ENCODE measurements at places on chromosomes 11 and 22.
A peak's percentile ranks its signal among the peaks of the same experiment; 100 is the strongest.

- H3K27ac ChIP-seq, result no peak overlapping the region
- peaks cover 2% of the 10 kb centered on the region for H3K36me3 ChIP-seq
- no peak overlapping the region for H3K4me3 ChIP-seq
These were observed 25.1 kb upstream of the PLAAT3 start for GRCh38 chr11:63639199-63639832.

GRCh38 chr11:93054881-93055280, 85.4 kb downstream of the MTNR1B start:
- H3K27me3 ChIP-seq, result no peaks in the 10 kb centered on the region
- H3K4me1 ChIP-seq, result no peaks in the 10 kb centered on the region
- no peaks in the 10 kb centered on the region for H3K36me3 ChIP-seq
- H3K4me3 ChIP-seq, result no peak overlapping the region
- H3K27ac ChIP-seq, result no peak overlapping the region

DNA sequence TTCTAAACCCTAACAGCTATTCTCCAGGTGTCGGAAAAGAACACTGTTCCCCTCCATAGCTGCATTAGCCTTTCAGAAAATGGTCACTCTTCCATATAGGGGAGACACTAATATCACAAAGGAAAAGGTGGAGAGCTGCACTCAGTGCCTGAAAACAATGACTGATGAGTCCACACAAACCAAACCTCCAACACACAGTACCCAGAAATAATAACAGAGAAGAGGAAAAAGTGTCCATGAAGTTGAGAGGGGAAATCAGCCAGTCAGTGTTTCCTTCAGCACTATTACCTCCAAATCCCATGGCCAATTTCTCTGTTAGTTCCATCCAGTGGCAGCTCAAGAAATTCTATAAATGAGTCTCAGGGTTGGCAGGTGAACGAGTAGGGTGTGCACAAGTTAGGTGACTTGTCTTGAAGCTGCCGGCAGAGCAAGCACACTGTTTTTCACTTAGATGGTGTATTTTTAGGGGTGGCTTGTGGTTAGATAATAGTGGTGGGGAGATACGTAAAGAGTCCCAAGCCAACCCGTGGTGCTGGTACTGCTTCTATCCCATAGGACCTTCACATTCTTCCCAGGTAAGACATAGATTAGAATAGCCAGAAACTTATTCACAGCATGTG, 84.5 kb upstream of the CHRM4 start:
- peaks cover 15% of the 10 kb centered on the region for H3K4me1 ChIP-seq
- no peaks in the 10 kb centered on the region for H3K27me3 ChIP-seq
- H3K36me3 ChIP-seq, result no peaks in the 10 kb centered on the region
- H3K27ac ChIP-seq, result no peak overlapping the region

GRCh38 chr11:45288339-45288738, 2.2 kb upstream of the SYT13 start:
- DNase-seq, result no peak
- no peaks in the 10 kb centered on the region for H3K4me1 ChIP-seq
- H3K36me3 ChIP-seq, result no peaks in the 10 kb centered on the region
- peaks cover 85% of the 10 kb centered on the region for H3K27me3 ChIP-seq
- H3K4me3 ChIP-seq, result no peak overlapping the region
- H3K27ac ChIP-seq, result no peak overlapping the region

DNA sequence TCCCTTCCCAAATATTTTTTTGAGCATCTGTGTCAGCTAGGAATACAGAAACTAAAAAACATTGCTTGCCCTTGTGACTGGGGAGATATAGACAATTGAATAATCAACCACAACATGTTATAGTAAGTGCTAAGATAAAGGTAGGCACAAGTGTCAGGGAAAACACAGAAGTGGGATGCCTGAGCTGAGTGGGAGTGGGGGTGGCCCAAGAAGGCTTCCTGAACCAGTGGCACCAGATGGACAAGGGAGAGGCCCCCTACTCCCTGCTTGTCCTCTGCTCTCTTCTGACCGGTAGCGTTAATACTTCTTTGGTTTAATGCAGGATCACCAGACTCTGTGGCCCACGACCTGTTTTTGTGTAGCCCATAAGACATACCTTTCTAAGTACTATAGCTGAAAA, 48.8 kb downstream of the PACS1 start:
- no peaks in the 10 kb centered on the region for H3K36me3 ChIP-seq
- H3K27me3 ChIP-seq, result no peaks in the 10 kb centered on the region
- H3K27ac ChIP-seq, result no peak overlapping the region

GRCh38 chr22:44664149-44664548, 37.9 kb upstream of the PRR5 start:
- peaks cover 15% of the 10 kb centered on the region for H3K27me3 ChIP-seq
- no peak overlapping the region for H3K27ac ChIP-seq
- DNase-seq, result peak; percentile 79
- no peaks in the 10 kb centered on the region for H3K36me3 ChIP-seq
- no peak overlapping the region for H3K4me3 ChIP-seq

DNA sequence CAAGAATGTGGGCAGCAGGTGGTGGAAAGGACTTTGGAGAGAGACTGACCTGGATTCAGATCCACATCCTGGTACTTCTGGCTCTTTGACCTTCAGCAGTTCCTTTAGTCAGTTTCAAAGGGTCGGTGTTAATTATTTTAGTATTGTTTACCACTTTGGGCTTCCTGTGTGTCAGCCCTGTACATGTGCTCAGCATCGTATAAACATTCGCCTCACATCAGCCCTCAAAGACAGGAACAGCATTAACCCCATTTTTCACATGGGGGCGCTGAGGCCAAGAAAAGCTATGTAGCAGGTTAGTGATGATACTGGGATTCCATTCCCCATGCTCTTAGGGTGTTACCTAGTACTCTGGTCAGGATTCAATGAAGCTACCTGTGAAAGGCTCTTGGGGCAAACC, 72.1 kb upstream of the YWHAH start:
- no peaks in the 10 kb centered on the region for H3K27me3 ChIP-seq
- H3K4me3 ChIP-seq, result no peak overlapping the region
- H3K36me3 ChIP-seq, result peaks cover 36% of the 10 kb centered on the region
- DNase-seq, result no peak

- DNase-seq, result peak; percentile 23
- H3K27me3 ChIP-seq, result no peaks in the 10 kb centered on the region
- no peaks in the 10 kb centered on the region for H3K4me1 ChIP-seq
- H3K36me3 ChIP-seq, result peaks cover 3% of the 10 kb centered on the region
- H3K27ac ChIP-seq, result no peak overlapping the region
These were observed 664 bp downstream of the PTGDR2 start for GRCh38 chr11:60854847-60855725.

All from psoas muscle (tissue), 8 donors.